ENCODE measurements at places on chromosomes 3 and 15.

DNA sequence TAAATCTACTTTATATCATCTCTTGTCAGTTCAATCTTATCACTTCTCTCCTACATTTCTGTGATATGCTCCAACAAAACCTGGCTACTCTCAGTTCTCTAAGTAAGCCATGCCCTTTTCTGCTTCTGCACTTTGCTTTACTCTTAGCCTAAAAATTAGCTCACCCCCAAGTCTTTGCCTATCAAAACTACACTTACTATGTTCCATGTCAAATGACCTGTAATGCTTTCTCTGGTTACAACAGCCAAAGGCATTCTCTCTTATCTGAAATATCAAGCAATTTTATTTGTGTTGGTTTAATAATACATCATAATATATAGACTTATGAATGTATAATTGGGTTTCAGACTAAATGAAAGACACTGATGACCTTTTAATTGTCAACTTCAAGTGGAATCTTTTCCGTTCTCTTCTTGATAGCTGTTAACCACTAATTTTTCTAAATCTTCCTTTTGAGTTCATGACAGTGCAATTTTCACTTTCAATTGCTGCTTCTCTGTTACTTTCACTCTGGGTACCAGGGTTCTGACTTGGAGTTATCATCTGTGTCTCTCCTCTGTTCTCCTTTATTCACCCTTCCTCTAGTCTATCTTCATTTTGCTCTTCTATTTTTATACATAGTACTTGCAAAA, 619.0 kb upstream of the GOLIM4 start:
- DNase-seq: no peak

GRCh38 chr15:92634060-92634459, 21.5 kb downstream of the FAM174B start:
- DNase-seq: no peak

DNA sequence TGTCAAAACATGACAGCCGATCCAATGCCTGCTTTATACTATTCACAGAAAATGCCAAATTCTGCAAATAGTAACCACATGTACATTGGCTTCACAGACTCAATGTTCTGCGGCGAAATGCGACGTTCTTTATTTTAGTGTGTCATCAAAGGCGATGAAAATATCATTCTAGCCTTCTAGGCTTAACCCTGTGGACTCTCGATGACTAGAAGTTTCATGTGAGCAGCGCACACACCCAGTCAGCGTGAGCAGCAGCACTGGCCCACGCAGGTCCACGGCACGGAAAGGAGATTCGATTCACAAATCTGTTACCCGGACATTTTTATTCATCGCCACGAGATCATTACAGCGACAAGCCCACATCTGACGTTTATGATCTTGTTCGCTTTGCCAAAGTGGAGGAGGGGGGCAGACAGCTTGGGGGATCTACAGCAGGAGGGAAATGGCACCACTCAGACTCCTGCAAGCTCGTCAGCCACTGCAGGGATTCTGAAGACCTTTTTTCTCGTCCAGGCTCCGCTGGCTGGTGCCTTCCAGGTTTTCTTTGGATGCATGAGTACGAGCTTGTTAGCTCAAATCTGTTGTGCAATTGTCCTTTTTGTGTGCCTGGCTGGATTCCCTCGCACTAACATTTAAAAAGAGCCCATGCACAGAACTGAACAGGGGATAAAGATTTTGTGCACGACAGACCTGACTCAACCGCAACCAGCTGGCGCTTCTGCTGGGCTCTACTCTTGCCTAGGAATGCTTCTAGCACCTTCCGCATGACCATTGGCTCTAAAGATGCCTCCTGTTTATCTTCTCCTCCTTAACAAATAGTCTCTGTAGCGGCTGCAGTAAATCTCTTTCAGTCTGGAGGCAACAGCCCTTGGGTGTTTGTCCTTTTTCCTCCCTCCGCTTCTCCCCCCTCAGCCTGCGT, 938.4 kb downstream of the MCTP2 start:
- DNase-seq: no peak

GRCh38 chr15:49045751-49046219, 461 bp downstream of the SECISBP2L start:
- DNase-seq: no peak

- DNase-seq: no peak
These were observed 244.8 kb upstream of the RGMA start for GRCh38 chr15:93333796-93334195.
